ENCODE measurements at places on chromosomes 7 and 10.
A peak's percentile ranks its signal among the peaks of the same experiment; 100 is the strongest.

GRCh38 chr10:76547352-76547972, 1090.1 kb downstream of the KCNMA1 start:
- DNase-seq = peak; percentile 4

GRCh38 chr7:77359599-77359998, 56.5 kb downstream of the GSAP start:
- no peak for DNase-seq

DNA sequence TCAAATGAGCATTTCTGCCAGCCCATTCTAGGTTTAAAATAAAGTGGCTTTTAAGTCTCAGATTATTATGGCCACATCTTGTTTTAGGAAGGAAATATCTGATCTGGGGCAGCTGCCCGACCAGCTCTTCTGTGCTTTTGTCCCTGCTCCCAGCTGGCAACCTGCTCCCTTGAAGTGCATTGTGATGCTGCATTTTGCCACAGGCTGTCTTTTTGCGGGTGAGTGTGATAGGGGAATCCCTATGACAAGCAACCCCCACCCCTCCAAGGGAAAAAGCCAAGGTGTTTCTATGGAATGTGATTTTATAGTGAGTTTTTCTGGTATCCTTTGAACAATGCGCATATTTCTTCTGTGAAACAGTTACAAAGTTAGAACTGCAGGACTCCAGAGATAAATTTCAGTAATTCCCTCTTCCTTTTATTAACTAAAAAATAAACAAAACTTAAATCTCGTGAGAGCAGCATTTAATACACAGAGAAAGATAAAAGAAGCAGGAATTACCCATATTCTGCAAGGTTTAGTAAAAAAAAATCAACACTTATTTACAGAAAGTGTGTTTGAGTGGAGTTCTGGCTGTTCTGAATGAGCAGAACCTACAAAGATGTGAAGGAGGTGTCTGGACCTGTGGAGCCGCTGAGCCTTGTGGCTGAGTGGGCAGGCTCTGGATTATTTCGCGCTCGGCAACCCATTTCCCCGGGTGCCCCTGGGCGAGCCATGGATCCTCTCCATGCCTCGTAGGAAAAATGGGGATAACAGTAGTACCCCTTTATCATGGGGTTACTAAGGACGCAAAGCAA, 10.1 kb upstream of the HPS1 start:
- DNase-seq = no peak

DNA sequence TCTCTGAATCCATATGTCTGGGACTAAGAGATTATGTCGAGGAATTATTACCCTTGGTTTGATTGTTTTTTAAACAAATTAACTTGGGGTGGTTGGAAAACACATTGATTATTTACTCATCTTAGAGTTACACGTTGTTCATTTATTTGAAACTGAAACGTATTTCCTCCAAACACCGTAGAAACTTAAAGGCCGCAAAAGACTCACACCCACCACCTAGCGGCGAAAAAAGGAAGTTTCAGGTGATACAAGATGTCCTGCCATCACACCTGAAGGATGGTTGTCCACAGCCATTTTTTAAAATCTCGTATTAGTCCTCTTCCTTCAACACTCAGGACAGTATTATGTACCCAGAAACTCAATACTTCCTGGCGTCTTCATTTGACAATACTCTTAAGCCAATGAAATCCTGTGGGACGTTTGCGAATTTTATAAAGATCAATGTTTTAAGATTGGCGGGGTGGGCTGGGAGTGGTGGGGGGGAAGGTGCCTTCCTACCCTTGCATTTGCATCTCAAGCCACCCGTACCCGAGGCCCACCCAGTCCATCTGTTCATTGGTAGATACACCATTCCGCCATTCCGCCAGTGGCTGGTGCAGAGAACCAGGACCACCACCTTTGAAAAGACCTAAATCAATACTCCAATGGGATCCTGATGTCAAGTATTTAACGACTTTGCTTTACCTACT, 1.4 kb upstream of the LCOR start:
- peak; percentile 69 for DNase-seq

DNA sequence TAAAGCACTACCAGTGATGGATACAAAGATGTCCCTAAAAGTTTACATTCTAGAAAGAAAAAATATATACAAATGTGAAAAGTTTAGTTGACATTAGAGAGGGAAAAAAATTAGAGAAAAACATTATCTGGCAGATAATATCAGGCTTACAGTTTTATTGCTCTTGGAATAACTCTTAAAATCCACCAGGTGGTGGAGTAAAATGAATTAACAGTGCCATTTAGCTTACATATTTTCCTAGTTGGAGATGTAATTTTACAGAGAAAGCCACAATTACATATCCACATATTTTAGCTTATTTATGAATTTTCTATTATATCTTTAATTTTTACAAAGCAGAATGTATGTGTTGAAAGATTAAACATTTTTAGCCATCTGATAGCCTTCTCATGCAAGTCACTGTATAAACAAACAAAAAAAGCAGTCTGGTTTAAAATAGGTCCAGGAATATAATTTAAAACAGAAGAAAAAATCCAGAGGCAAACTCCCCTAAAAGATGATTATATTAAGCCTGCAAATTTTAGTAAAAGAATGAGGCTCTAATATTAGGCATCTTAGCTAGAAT, 6.5 kb downstream of the CABCOCO1 start:
- no peak for DNase-seq

DNA sequence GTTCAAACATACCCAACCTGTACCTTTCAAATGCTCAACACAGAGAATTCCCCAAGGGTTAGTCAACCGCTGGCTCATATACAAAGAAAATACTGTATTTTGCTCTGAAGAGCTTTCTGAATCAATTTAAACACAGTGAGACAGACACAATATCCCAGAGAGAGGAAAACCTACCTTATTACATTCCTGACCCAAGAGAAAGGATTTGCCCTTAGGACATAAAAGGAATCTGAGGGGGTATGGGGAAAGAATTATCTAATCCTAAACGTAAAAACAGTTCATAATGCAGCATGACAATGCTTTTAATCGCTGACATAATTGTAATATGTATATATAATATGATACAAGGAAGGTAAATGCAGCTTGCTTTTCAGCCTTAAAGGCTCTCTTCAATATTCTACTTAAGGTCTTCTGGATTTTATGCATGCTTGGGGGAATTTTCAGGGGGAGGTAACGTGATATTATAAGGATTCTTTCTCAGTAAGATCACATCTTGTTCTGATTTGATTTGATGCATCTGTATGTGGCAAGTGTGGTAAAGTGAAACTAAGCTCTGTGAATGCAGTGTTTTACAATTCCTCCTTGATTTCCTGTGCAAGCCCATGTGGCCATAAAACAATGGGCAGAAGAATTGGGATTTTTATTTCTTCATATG, 240.5 kb downstream of the GLI3 start:
- DNase-seq = no peak

- no peak for DNase-seq
Observed at GRCh38 chr10:4006858-4007257, 221.8 kb upstream of the KLF6 start.

DNA sequence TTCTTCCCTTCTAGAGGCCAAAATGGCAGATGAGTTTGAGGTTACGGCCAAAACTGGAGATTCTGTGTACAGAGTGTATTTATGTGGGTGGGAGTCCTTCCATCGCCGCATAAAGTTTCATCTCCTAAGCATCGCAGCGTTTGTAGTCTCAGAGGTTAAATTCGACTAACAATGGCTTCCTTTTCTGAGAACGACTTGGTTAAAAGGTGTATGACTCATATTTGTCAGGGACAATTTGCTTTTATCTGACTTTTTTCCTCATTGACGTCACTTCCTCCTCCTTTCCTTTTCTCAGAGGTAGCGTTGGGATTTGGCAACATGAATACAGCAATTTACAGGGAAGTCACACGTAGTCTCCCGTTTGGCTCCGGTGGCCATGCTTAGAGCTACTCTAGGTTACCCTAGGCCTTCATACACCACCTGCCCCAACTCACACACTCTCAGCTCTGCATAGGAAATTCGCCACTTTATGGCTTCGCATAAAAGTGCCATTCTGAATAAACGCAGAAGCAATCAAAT, 37.6 kb upstream of the TCF7L2 start:
- no peak for DNase-seq

DNA sequence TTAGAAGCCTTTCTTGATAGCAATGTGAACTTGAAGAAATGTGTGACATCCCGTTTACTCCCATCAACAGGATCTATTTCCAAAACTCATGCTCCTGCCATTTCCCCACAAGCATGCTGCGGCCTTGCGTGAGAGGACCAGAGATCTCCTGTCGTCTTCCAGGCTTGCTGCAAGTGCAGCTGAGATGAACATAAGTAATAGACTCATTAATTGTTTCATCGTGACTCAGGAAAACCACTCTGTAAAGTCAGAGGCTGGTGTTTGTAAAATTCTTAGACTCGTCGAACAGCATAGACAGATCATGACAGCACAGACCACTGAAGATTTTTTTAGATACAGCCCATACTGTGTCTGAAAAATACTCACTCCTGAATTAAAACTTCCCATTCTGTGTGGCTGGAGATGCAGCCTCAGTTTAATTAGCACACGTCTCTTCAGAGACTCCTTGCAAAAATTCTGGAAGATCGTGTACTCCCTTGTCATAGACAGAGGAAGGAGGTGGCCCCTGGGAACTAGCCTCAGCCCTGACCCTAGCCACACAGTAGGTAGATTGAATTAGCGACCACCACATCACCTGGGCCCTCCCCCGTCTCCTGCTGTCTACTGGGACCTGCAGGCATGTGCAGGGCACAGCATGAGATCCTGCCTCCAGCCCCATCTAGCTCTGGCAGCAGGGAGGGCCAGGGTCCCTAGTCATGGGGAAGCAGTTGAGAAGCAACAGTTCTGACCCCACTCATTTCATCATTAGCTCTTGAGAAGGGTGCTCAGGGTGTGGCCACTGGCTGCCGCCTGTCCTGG, 226.0 kb downstream of the CELF2 start:
- DNase-seq = no peak

- DNase-seq = no peak
Observed at GRCh38 chr7:91054374-91054773, 209.9 kb upstream of the FZD1 start.

GRCh38 chr7:95897557-95898251, 125.3 kb downstream of the DYNC1I1 start:
- no peak for DNase-seq

DNA sequence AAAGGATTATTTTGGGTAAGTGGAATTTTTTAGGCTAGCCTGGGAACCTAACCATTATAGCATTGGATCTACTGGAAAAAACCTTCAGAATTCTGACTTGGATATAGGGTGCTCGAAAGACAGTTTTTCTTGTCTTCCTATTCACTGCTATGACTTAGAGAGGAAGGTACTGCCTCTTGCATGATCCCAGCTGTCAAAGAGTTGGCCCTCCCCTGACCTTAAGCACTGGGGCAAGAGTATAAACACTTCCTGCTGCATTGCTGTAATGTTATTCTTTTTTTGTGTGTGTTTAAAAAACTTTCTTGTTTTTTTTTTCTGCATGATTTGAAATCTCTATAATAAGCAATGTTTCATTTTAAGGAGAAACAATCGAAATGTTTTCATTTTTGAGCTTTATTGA, 113.0 kb downstream of the LRMDA start:
- DNase-seq = no peak

DNA sequence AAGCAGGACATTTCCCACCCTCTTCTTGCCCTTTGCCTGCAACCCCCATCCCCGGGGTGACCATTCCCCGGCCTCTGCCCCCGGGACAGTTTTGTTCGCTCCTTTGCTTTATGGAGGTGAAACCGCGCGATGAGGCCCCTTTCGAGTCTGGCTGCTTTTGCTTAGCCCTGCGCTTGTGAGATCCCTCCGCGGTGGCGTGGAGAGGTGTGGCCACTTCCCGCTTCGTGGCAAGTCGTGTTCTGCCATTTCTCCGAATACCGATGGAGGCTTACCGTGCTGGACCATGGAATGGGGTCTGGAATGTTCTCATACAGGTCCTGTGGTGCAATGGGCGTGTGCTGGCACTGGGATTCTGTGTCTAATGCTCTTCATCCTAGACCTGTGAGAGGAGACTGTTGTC, 106.7 kb downstream of the LHPP start:
- no peak for DNase-seq

Measured in activated CD4-positive, CD25-positive, alpha-beta regulatory T cell treated with anti-CD3 and anti-CD28 coated beads, Interleukin-2, amount 50 U/mL, for 16 hours (primary cell).